ENCODE measurements at places on chromosomes 1 and 21.

DNA sequence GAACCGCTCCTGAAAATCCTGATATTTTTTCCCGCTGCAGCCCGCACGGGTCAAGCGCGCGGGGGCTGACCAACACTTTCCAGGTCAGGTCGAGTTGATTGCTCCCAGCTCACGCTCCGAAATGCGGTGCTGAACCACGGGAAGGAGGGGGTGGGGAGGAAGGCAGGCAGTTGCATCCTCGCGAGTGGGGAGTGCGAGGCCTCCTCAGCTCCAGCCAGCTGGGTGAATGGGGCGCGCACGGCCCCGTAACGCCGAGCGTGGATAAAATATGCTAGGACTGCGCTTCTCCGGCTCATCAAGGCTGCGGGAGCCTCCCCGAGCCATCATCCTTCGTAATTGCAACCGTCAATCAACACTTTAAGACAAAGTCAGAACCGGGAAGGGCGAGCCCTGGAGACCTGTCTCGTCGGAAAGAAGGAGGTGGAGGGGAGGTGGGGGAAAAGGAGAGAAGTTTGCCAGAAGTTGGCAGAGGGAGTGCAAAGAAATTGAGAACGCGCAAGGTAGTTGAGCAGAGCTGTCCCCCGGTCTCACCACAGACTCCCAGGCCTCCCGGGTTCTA is 8.0 kb downstream of the NR5A2 start:
- H3K36me3 ChIP-seq, result no peaks in the 10 kb centered on the region
- H3K4me3 ChIP-seq, result peak overlapping the region; percentile 17

DNA sequence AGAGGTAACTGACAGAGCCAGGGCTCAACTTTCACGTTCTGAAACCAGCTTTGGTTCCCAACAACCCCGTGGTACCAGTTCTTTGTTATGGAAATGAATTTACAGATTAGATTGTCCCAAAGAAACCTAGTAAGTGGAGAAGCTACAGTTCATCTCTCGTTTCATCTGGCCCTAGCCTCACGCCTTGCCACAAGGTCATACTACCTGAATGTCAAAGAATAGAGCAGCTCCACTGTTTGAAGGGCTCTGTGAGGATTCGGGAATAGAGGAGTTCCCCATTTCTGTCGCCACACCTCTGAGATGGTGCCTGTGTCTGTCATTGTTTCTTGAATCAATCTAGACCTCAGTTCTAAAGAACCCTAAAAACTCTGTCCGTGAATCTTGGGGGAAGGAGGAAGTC is 15.0 kb upstream of the CDC42 start:
- no peak overlapping the region for H3K4me3 ChIP-seq
- H3K27me3 ChIP-seq, result no peaks in the 10 kb centered on the region
- no peaks in the 10 kb centered on the region for H3K36me3 ChIP-seq
- H3K27ac ChIP-seq, result peak overlapping the region; percentile 89

DNA sequence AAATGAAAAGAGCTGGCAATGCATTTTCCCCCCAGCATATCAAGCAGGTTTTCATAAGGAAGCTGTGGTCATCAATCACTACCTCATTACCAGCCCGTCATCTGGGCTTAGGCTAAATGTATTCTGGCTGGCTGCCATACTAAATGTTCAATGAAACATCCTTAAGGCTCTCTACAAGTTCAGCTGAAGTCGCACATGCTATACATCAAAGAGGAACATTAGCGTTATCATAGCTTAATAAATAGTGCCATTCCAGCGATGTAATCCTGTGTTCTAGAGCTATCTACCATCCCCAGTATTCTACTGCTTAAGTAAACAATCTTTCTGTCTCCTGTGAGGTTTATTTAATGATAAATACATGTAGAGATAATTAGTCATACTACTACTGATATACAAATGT is 288.8 kb downstream of the DPYD start:
- no peak for DNase-seq
- no peak overlapping the region for H3K4me3 ChIP-seq
- H3K36me3 ChIP-seq, result no peaks in the 10 kb centered on the region
- H3K4me1 ChIP-seq, result no peaks in the 10 kb centered on the region

DNA sequence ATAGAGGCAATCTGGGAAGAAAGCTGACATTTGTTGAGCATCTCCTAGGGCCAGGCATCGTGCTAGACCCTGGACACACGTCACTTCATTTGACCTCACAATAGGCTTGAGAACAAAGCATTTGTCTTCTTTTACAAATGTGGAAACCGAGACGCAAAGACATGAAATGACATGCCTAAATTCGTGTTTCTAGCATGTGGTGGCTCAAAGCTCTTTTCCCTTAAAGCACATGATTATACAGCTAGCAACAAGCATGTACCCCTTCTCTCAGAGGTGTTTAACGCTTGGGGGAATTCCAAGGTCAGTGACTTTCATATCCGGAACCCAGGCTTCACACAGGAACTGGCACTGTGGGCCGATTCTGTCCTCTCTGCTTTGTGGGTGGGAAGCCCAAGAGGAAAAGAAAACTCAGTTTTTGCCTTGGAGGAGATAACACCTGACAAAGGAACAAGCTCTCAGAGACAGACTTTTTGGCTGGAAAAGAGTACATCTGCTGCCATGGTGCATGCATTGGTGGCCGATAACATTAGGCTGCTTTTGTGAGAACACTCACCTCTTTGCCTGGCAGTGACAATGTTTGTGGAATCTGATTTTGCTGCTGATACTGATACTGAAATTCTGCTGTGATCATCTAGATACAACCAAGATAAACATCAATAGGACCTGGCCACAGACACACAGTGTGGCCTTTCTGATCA is 15.4 kb upstream of the CD2 start:
- peaks cover 5% of the 10 kb centered on the region for H3K36me3 ChIP-seq
- H3K27ac ChIP-seq, result peak overlapping the region; percentile 70
- H3K27me3 ChIP-seq, result no peaks in the 10 kb centered on the region
- H3K4me1 ChIP-seq, result peaks cover 25% of the 10 kb centered on the region

- no peaks in the 10 kb centered on the region for H3K4me1 ChIP-seq
- no peaks in the 10 kb centered on the region for H3K36me3 ChIP-seq
- H3K27ac ChIP-seq, result no peak overlapping the region
- H3K27me3 ChIP-seq, result no peaks in the 10 kb centered on the region
- DNase-seq, result no peak
Observed at GRCh38 chr1:209380420-209380819, 203.1 kb upstream of the CAMK1G start.

GRCh38 chr1:85884372-85885035 is 176.3 kb upstream of the ZNHIT6 start:
- no peak for DNase-seq
- H3K36me3 ChIP-seq, result no peaks in the 10 kb centered on the region
- no peaks in the 10 kb centered on the region for H3K4me1 ChIP-seq
- H3K27me3 ChIP-seq, result no peaks in the 10 kb centered on the region

All from activated B cell treated with CpG ODN at 0.5 μM for 24 hours (primary cell).